Stimulated activated CD8-positive, alpha-beta memory T cell treated with anti-CD3 and anti-CD28 coated beads, Interleukin-15, amount 100 ng/mL, for 4 hours (primary cell): ENCODE measurements at places on chromosomes 1 and 21.

GRCh38 chr1:185601189-185601588, 133.0 kb upstream of the HMCN1 start:
- DNase-seq: no peak

GRCh38 chr1:236457775-236458174, 63.7 kb downstream of the EDARADD start:
- DNase-seq: no peak

DNA sequence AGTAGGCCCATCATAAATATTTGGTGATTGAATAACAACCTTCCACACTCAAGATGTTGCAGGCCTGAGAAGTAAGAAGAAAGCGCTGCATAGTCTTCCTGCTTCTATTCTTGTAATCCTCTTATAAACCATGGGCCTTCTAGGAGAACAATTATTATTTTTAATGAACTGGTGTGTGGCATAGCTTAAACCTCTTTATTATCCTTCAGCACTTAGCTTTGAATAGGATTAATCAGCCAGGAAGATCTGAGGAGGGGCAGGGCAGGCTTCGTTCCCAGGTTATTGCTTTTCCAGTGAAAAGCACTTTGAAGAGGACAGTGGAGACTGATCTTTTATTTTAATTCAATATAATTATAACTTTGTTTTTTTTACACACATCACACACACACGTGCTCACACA, 42.3 kb downstream of the KIF26B start:
- no peak for DNase-seq

DNA sequence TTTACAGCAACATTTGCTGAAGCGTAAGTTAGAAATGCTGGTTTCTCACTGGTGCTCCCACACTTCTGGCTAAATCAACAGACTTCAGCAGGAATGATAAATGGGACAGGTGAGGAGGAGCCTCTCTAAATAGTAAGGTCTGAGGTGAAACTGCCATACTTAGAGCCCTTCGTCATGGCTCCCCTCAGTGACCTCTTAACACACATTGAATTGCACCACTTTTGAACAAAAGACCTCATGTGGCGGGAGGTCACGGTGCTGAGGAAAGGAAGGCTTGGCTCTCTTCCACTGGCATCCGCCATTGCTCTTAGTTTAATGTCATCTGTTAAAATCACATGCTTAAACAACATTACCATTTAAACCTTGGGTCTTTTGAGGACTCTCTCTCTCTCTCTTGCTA, 3.4 kb downstream of the MAP3K7CL start:
- no peak for DNase-seq

GRCh38 chr1:217062586-217062985, 339.4 kb upstream of the ESRRG start:
- DNase-seq: no peak

DNA sequence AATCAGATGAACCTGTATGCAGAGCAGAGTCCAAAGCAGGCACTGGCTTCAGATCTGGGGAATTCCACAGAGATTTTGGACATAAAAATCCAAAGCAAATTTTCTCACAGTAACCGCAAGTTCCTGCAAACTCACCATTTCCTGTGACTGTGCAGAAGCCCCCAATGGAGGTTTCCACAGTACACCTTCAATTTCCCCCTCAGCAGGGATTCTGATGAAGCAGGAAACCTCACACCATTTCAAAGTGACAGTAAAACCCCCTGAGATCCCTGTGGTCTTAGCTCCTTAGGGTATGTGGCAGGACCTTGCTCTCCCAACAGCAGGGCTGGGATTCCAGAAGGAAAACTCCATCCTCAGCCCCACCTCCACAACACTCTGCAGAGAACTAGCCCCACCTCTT, 6.0 kb upstream of the TGFBR3 start:
- no peak for DNase-seq

GRCh38 chr1:103087256-103087655, 21.1 kb downstream of the COL11A1 start:
- no peak for DNase-seq

DNA sequence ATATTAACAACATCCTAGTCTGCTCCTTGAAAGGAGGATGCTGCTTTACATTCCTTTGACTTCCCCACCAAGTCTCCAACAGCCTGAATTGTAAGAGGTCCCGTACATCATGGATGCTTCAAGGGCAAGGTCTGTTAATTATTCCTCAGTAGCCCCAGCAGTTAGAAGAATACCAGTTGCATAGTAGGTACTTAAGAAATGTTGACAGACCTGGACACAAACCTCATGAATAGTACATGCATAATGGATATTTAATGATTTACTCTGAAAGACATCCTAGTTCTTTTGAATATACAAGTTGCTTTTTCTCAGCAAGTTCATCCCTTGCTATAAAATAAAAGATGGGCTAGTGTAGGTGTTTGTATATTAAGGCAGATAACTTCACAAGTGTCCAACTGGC, 112.1 kb upstream of the DPYD start:
- no peak for DNase-seq

DNA sequence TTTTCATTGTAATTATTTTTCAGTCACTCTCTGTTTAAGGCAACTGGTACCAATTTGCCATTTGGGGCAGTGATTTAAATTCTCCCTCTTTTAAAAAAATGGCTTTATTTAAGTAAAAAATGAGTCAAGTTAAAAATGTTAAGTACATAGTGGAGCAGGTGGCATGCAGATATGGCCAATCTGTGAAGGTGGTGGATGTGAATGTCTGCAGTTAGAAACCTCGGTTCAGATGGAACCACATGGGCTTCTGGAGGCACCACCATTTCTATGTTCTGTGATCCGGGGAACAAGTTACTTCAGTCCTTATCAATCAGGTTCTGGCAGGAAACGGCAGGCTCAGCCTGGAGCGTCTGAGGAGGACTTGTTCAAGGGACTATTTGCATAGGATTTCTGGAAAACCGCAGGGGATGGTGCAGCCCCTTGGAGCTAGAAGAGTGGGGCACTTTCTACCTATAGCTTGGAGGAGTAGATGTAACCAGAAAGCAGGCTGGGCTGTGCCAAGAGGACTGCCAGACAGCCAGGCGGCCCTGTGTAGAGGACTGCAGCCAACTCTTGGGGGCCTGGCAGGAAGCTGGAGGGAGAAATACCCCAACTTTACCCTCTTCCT, 12.3 kb downstream of the IGSF21 start:
- no peak for DNase-seq

- no peak for DNase-seq
These were observed 144.7 kb downstream of the PRDM16 start for GRCh38 chr1:3213730-3214129.

DNA sequence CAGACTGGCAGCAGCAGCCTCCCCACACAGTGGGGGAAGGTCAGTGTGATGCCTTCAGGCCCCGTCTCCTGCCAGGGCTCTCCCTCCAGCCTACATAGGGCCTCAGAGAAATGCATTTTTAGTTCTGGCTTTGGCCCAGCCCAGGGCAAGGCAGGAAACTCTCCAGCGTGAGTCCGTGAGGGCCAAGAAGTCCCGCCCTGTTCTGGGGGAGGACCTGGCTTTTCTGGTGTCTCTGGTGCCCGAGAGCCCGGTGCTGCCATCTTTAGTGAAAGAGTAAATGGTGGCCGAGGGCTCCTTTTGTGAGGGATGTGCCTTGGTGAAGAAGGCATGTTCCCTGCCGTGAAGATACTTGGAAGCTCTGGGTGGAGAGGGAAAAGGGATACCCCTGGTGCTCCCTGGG, 14.8 kb upstream of the DIP2A start:
- DNase-seq: no peak

- DNase-seq: no peak
These were observed 3.4 kb downstream of the SPATC1L start for GRCh38 chr21:46180778-46181391.

- DNase-seq: no peak
These were observed 10.4 kb downstream of the ZBTB7B start for GRCh38 chr1:155012776-155013602.

DNA sequence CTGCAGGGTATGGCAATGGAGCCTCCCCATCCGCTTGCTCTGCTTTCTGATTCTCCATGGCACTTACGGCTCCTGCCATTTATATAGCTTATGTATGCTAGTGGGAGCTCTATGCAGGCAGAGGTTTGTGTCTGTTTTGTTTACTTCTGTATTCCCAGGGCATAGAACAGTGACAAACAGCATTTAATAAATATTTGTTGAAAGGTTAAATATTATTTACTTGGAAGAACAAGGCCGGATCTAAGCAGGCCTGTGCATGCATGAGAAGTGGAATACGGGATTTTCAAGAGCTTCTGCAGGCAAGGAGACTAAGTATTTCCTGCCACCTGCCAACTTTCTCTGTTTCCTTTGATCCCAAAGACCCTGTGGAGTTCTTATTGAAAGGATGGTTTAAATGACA, 90.7 kb downstream of the XCL2 start:
- no peak for DNase-seq

DNA sequence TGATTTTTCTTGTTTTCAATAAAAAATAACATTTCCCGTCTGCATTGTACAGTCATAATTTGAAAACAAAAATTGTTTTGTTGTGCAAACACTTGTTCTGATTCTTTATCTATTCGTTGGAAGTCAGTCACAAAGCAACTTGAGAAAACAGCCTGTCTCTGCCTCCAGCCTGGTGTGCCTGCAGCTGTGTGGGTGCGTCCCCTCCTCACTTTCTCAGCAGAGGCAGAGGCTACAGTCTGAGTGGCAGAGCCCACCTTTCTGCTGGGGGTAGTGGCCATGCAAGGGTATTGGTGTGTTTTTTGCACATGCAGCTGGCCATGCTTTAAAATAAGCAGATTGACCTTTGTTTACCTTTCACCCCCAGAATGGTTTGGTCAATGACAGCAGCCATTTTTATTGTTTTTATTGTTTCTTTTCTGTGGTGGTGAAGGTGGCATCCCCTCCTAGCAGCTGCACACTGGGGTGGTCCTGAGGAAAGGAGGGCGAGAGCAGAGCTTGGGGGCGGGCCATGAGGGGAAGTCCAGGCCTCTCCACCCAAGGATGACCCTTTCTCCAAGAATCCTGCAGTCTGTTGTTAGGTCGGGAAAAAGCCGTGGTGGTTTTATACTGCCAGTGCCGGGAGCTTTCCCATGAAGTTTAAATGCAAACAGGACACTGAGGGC, 159.6 kb downstream of the PCBP3 start:
- DNase-seq: no peak

- no peak for DNase-seq
These were observed at the start of gene PAPPA2 for GRCh38 chr1:176462674-176463378. Gene PAPPA2, plus strand, starts transcription at chr1:176463175. Its CDS starts 93,148 bp downstream, at chr1:176556323.

DNA sequence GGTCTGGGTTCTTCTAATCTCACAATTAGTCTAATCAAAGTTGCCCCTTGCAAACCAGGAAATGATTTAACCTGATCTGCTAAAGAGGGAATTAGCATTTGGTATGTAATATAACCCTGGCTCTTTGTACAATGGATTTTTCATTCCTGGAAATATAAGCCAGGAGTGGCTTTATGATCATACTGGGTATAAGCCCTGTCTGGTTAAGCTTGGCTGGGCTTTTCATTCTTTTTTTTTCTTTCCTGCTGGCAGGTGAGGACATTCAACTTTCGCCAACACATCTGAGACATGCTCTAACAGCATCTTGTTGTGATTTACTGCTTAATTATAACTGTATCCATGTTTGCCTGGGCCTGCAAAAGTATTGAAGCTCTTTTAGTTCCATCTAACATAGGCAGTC, 20.4 kb upstream of the SDE2 start:
- DNase-seq: no peak

DNA sequence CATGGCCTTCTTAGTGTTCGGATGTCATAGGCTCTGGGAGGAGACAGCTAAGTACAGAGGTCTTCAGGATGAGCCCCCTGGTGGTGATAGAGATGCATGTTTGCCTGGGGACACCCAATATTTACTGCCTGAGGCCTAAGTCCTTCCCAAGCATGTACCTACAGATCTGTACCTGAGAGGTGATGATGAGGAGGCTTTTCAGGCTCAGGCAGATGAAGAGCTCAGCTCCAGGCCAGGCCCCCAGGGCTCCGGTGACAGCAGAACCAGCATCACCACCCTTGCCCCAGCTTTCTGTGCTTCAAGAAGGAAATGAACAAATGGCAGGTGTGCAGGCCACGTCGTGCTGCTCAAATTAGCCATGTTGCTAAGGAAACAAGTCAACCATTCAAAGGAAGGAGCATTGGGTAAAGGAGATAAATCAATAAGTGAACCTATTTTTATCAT, 21.1 kb downstream of the CACNA1E start:
- no peak for DNase-seq

DNA sequence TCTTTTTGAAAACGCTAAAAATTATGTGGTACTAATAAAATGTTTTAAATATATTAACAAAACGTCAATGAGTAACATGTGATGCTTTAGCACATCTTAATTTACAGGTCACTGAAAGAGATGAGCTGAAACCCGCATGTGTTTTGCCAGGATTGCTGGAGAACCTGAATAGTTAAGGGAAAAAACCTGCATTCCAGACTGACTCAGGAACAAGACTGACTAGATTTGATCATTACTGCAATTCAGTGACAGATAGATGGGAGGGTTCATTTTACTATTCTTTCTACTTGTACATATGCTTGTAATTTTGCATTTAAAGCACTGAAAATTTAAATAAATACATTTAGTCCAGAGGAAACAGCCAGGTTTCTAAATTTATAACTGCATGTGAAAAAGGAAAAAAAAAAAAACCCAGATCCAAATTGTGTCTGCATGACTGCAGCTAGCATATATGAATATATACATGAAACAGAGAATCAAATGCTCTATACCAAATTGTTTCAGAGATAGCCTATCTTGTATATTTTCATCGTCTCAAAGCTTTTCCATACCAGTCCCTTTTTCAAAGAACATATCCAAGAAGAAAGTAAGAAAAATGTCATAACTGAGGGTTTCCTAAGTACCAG, 71.7 kb downstream of the APP start:
- DNase-seq: no peak

DNA sequence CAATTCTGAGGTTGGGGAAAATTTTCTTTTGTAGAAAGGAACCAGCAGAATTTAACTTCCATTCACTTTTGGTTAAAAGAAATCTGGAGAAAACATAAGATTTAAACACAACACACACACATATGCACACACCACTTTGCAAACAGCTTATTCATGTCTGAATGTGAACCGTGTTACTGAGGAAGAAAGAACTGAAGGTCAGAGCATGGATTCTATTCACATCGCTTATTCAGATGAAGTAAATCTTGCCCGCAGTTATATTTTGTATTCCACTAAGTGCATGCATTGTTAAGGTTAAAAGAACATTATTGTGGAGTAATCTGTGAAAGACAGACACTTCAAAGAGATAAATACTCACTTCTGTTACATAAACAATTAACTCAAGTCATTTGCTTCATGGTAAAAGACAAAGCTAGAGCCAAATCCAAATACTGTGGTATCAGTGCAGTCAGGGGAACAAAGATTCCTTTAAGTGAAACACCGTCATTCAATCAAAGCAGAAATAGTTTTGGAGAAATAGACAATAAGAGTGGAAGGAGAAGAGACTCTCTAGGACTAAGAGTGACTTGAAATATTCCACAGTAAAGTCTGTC, 82.0 kb downstream of the LRRC53 start:
- no peak for DNase-seq

GRCh38 chr1:178746345-178746744, 21.3 kb downstream of the RALGPS2 start:
- DNase-seq: no peak

- DNase-seq: no peak
These were observed 34.5 kb upstream of the LBR start for GRCh38 chr1:225462429-225462713.

- no peak for DNase-seq
These were observed 300.7 kb downstream of the SEC16B start for GRCh38 chr1:177669161-177669560.

GRCh38 chr1:192485692-192486436, 89.7 kb upstream of the RGS1 start:
- no peak for DNase-seq
